ENCODE measurements at places on chromosomes 11 and 22.

GRCh38 chr11:102331341-102331740 is 14.1 kb downstream of the BIRC3 start:
- no peak for DNase-seq

GRCh38 chr22:32904044-32904443 is 102.5 kb downstream of the TIMP3 start:
- DNase-seq, result peak; percentile 2

- DNase-seq, result peak; percentile 60
Measured at GRCh38 chr11:122108192-122108799, 7.7 kb downstream of the BLID start.

GRCh38 chr11:37533830-37534229 is 935.8 kb upstream of the RAG2 start:
- no peak for DNase-seq

DNA sequence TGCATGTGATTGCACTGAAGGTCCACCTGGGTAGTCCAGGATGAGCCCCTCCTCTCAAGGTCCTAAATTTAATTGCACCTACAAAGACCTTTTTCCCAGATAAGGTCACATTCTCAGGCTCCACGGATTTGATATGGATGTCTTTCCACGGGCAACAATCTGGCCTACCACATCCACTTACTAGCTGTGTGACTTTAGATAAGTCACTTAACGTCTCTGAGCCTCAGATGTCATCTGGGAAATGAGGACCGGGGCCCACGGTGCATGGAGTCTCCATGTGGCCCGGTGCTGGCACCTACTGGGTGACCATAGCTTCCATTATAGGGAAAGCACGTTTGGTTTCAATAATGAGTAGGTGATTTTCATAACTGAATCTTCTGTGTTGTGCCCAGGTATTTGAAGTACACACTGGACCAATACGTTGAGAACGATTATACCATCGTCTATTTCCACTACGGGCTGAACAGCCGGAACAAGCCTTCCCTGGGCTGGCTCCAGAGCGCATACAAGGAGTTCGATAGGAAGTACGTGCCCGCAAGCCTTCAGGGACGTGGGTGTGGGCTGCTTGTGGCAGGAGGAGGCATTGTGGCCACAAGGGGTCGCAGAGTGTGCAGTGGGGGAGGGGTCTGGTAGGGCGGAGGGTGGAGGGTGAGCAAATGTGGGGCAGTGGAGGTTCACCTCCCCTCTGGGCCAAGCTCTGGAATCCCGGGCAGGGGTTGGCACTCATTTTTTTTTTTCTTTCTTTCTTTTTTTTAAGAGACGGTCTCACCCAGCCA is 55.7 kb downstream of the ARHGAP8 start:
- no peak for DNase-seq

GRCh38 chr11:43576320-43576802 is 104.2 kb upstream of the HSD17B12 start:
- DNase-seq, result no peak

- DNase-seq, result peak; percentile 54
Measured at GRCh38 chr11:46332568-46333393, 14.5 kb upstream of the DGKZ start.

GRCh38 chr22:40511604-40512003 is 124.9 kb downstream of the MRTFA start:
- DNase-seq, result no peak

GRCh38 chr11:32432565-32432964 is 2.8 kb downstream of the WT1 start:
- no peak for DNase-seq

- DNase-seq, result no peak
Measured at GRCh38 chr11:10529279-10529678, 11.7 kb downstream of the RNF141 start.

GRCh38 chr11:131146827-131147490 is 223.5 kb upstream of the NTM start:
- no peak for DNase-seq

- DNase-seq, result no peak
Measured at GRCh38 chr11:44029977-44030911, 17.5 kb upstream of the ACCSL start.

- DNase-seq, result no peak
Measured at GRCh38 chr11:115267871-115268270, 236.3 kb downstream of the CADM1 start.

GRCh38 chr22:41598891-41599635 is 9.4 kb upstream of the PMM1 start:
- DNase-seq, result no peak

DNA sequence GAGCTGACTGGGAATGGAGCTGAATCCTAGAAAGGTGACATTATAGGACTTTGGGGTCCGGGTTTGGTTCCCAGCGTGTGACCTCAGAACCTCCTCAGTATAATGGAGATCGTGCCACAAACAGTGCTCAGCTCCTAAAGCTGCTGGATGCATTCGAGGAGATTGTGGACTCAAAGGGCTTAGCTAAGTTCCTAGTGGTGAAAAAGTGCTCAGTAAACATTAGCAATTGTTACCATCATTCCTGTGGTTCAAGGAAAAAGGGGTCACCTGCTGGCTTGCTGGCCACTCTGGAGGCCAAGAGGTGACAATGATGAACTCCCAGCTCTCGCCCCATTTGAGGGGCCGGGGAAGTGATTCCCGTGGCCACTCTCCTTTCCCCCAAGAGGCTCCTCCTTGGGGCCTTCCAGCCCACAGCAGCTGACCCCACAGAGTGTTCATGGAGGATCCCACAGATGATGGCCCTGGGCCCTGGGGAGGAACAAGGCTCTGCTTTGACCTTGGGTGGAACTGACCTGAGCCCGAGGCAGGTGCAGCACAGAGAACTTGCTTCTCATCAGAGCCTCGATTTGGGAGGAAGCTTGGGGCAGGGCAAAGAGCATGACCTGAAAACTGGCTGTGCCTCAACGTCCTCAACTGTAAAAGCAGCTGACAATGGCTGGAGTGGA is 40.1 kb downstream of the TRIM29 start:
- no peak for DNase-seq

- no peak for DNase-seq
Measured at GRCh38 chr11:7261578-7261977, 9.9 kb downstream of the SYT9 start.

- DNase-seq, result no peak
Measured at GRCh38 chr11:109507331-109507730, 85.3 kb downstream of the C11orf87 start.

- DNase-seq, result no peak
Measured at GRCh38 chr11:2570841-2571597, 126.2 kb downstream of the KCNQ1 start.

DNA sequence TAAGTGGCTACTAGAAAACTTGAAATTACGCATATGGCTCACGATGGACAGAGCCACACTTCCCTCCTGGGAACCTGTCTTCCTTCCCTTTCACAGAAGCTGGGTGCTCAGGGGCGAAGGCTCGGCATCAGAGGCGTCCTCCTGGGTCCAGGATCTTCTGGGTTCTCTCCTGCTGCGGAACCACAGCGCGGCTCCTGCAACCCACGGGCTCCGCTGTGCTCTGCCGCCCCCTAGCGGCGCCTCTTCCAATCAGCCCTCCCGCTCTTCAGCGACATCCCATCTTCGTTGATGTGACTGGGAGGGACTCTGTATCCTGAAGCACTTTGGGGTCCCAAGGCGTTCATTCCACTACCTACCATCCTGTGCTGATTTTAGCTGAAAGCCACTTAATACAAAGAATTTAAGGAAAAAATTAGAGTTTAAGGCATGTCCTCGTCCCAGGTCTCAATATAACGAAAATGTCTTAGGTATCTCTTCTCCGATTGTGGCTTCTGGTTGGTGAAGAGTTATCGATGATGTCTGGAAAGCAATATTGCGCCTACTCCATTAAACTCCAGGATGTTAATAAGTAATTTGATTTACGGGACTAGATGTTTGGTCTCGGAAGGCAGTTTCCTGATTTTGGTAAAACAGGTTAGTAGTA is 14.8 kb upstream of the RPS3 start:
- peak; percentile 54 for DNase-seq

- DNase-seq, result no peak
Measured at GRCh38 chr11:40797981-40798380, 661.5 kb downstream of the LRRC4C start.

GRCh38 chr22:41070665-41071331 is 21.6 kb upstream of the EP300 start:
- no peak for DNase-seq

DNA sequence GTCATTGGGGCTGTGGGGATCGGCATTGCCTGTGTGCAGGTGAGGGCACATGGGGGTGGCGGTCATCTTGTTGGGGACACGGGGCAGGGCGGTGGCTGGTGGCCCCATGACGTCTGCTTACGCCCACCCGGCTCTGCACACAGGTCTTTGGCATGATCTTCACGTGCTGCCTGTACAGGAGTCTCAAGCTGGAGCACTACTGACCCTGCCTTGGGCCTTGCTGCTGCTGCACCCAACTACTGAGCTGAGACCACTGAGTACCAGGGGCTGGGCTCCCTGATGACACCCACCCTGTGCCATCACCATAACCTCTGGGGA is 4.4 kb downstream of the POLR2L start:
- no peak for DNase-seq

- DNase-seq, result no peak
Measured at GRCh38 chr22:18031695-18032454, 7.5 kb upstream of the MICAL3 start.

DNA sequence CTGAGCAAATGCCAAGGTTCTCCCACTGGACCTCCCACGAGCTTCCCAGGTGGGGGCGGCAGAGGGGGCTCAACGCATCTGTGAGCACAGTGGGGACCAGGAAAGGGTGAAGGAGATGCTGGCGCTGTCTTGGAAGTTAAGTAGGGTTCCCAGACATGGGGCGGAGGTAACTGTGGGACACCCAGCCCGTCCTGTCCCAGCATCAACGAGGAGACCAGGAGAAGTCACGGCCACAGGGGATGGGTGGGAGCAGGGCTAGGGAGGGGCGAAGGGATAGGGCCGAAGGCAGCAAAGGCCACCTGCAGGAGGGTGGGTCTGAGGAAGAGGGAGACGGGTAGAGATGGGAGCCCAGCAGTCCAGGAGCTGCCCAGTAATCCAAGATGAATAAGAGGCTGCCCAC is 70.4 kb downstream of the PHF21B start:
- DNase-seq, result no peak

DNA sequence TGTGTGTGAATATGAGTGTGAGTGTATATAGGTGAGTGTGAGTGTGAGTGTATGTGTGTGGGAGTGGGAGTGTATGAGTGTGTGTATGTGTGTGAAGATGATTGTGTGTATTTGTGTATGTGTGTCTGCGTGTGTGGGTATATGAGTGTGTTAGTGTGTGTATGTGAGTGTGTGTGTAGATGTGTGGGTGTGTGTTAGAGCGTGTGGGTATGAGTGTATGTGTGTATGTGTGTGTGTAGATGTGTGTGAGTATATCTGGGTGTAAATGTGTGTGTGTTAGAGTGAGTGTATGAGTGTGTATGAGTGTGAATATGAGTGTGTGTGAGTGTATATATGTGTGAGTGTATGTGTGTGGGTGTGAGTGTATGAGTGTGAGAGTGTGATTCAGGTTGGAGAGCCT is 11.1 kb upstream of the LRRC10B start:
- no peak for DNase-seq

- no peak for DNase-seq
Measured at GRCh38 chr11:59200423-59200746, 12.3 kb downstream of the MPEG1 start.

DNA sequence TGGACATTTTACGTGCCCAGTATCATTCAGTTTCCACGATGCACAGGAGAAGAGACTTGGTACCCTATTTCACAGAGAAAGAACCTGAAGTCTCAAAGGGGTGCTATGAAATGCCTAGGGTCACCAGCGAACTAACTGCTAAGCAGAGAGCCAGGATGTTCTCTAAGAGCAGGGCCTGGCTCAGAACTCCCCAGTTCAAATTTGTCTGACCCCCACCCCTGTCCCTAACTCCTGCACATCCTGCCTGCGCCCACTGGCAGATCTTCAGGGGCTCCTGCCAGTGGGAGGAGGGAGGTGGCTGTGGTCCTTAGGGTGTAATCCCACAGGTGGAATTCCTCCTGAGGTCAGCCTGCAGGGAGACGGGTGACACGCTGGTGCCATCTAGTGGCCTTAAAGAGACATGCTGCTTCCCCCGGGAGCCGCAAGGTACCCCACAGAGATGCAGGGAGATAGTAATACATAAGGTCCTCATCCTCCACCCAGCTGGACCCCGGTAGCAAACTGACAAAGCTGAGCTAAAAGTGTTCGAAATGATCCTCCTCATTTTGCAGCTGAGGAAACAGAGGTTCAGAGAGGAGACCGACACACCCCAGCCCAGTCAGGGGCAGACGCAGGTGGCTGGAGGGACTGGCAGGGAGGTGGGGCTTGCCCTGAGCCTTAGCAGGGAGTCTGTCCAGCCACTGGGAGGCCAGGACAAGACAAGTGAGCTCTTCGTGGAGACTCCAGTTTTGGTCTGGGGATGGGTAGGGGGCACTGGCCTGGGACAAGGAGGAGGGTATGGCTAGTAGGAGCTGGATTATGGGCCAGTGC is 34.1 kb downstream of the MB start:
- peak; percentile 24 for DNase-seq

DNA sequence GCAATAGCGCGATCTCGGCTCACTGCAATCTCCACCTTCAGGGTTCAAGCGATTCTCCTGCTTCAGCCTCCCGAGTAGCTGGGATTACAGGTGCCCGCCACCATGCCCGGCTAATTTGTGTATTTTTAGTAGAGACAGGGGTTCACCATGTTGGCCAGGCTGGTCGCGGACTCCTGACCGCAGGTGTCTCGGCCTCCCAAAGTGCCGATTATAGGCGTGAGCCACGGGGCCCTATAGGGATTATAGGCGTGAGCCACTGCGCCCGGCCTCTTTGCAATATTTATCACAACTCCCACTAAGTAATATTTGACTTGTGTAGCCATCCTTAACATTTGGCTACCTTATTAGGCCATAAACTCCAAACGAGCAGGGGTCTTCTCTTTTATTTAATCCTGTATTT is 879 bp upstream of the CUL5 start:
- no peak for DNase-seq

GRCh38 chr11:534396-535209 is 773 bp downstream of the HRAS start:
- DNase-seq, result peak; percentile 65

DNA sequence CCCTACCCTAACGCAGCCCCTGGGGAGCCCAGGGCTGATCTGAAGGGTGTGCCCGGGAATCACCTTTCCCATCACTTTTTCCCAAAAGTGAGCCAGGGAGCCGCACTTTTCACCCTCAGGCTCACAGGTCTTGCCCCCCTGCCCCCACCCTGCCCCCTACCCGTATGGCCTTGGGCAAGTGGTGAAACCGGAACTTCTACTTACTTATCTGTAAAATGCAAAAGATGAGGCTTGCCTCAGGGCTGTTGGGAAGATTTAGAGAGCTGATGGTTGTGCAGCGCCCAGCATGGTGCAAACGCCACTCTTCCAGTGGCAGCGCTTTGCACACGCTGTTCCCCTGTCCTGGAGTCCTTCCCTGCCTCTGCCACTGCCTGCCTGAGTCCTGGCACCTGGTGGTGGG is 8.0 kb downstream of the SYT12 start:
- no peak for DNase-seq

DNA sequence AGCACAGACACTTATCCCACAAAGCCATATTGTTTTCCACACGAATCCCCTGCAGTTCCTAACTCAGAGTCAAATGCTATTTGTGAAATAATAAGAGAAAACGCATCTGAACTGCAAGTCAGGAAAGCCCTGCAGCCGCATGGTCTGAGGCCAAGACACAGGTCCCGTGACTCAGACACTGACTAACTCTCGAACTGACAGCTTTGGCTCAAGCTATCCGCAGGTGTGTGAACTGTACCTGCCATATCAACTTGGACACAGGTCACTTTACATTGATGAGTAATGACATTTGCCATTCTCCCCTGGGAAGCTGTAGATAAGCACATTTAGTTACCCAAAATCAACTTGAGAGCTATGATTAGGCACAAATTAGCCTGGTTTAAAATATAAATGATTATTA is 34.9 kb upstream of the NFRKB start:
- no peak for DNase-seq

Measured in NCI-H1105 (cell line).